ENCODE measurements at places on chromosomes 1 and 21. TPM values are rescaled to one million over a fixed set of nuclear protein-coding genes. Genes with fewer than 3 reads are reported as not detected.

The IL12RB2 gene
- 0.87 TPM for total RNA-seq

The RIMS3 gene
- total RNA-seq: 4.7 TPM

The PADI2 gene
- 20.0 TPM for total RNA-seq

- H3K4me3 ChIP-seq: no peak overlapping the region
- H3K27me3 ChIP-seq: no peaks in the 10 kb centered on the region
- DNase-seq: no peak
- H3K36me3 ChIP-seq: no peaks in the 10 kb centered on the region
Observed at GRCh38 chr1:68010090-68010489, 40.3 kb downstream of the DIRAS3 start.

The CEP350 gene
- total RNA-seq: 51.2 TPM

DNA sequence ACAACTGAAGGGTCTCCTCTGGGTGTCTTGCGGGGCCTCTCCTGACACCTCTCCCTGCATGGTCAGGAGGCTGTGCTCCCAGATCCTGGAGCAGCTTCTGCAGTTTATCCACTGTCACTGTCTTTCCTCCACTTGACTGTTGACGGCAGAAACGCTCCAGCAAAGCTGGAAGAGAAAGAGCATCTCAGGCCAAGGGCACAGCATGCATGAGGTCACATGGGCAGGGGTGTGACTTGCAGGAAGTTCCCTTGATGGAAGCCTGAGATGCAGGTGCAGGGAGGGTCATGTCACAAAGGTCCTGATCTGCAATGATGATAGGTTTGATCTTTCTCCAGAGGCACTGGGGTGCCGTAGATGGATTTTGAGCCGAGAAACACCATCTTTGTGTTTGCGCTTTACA, 23.3 kb downstream of the SLC44A3 start:
- DNase-seq: no peak
- no peaks in the 10 kb centered on the region for H3K4me1 ChIP-seq
- H3K4me3 ChIP-seq: no peak overlapping the region

DNA sequence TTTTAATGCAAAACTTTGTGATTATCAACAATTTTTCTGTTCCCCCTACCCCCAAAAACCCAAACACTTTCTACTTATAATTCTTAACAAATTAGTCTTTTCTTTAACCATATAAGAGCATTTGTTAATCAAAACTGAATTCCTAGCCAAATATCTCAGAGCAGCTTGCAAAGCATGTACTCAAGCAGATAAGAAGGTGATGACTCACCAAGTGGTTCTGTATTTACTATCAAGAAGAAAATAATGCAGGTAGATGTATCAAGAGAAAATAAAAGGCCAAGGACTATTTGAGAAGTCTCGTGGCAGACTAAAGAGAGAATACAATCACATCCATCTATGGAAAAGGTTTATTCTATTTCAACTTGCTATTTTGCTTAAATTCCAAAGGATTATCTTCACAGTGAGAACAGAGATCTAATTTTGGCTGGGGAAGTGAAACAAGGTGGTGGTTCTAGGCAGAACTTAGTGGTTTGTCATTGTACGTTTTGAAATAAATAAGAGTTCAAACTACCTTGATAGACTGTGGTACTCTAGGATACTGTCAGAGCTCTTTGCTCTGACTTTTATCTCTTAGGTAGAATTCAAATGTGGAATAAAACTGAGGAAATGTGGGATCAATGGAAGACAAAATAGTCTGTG, 94.7 kb upstream of the NRIP1 start:
- no peak for DNase-seq
- no peak overlapping the region for H3K4me3 ChIP-seq
- H3K36me3 ChIP-seq: no peaks in the 10 kb centered on the region
- H3K4me1 ChIP-seq: peaks cover 6% of the 10 kb centered on the region

DNA sequence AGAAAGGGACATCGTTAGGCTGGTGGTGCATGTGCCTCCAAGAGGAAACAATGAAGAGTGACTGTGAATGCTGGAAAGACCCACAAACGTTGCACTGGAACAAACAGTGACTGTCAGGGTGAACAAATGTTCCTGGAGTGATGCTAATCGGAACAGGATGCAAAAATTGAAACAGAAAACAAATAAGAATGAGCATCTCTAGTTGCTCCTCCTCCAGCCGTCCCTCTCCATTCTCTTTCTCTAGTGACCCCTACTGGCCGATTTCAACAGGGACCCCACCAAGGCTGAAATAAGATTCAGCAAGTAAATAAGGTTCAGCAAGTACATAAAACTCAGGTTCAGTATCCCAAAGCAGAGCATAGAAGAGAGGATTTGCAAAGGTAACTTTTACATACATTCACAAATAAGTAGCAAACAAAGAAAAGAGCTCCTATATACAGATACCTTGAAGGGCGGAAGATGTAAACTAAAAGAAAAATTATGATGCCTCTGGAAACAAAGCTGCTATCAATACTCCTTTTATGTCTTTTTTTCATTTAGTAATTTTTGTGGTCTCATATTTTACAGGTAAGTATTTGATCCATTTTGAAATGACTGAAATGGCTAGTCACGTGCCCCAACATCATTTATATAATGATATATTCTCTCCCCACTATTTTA, 836.1 kb upstream of the ADAMTS5 start:
- no peaks in the 10 kb centered on the region for H3K4me1 ChIP-seq
- H3K27ac ChIP-seq: no peak overlapping the region
- no peaks in the 10 kb centered on the region for H3K27me3 ChIP-seq
- no peak for DNase-seq

DNA sequence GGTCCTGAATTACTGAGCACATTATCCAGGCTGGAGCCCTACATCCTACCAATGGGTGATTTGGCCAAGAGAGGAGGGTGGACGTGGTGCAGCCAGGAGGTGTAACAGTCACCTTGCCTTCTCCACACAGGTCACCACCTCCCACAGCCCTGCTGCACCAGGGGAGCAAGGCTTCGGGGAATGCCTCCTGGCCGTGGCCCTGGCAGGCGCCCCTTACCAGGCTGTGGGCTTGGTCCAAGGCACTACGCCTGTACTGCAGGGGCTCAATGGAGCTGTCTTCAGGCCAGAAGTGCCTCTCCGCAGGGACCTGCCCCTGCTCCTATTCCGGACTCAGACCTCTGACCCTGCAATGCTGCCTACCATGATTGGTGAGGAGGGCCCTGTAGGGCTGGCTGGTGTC, 26.0 kb downstream of the HMGCS2 start:
- no peak overlapping the region for H3K27ac ChIP-seq
- no peaks in the 10 kb centered on the region for H3K27me3 ChIP-seq
- H3K4me1 ChIP-seq: no peaks in the 10 kb centered on the region
- no peak overlapping the region for H3K4me3 ChIP-seq
- no peak for DNase-seq

The FAM229A gene
- 9.3 TPM for total RNA-seq

GRCh38 chr1:29990304-29990703, 733.1 kb downstream of the MATN1 start:
- H3K4me3 ChIP-seq: no peak overlapping the region
- no peak overlapping the region for H3K27ac ChIP-seq
- no peaks in the 10 kb centered on the region for H3K36me3 ChIP-seq
- H3K4me1 ChIP-seq: peaks cover 4% of the 10 kb centered on the region
- no peak for DNase-seq
- H3K27me3 ChIP-seq: no peaks in the 10 kb centered on the region

- H3K27ac ChIP-seq: no peak overlapping the region
- H3K4me1 ChIP-seq: peaks cover 20% of the 10 kb centered on the region
- no peak overlapping the region for H3K4me3 ChIP-seq
- no peaks in the 10 kb centered on the region for H3K36me3 ChIP-seq
Observed at GRCh38 chr1:26991310-26992116, 2.0 kb upstream of the TRNP1 start.

GRCh38 chr21:26801498-26801897, 43.7 kb downstream of the ADAMTS1 start:
- peak overlapping the region; percentile 34 for H3K27ac ChIP-seq
- no peak for DNase-seq
- H3K4me1 ChIP-seq: peaks cover 10% of the 10 kb centered on the region
- H3K4me3 ChIP-seq: no peak overlapping the region
- H3K36me3 ChIP-seq: no peaks in the 10 kb centered on the region
- H3K27me3 ChIP-seq: no peaks in the 10 kb centered on the region
